ENCODE measurements at places on chromosomes 3 and 15. TPM values are rescaled to one million over a fixed set of nuclear protein-coding genes. Genes with fewer than 3 reads are reported as not detected.

DNA sequence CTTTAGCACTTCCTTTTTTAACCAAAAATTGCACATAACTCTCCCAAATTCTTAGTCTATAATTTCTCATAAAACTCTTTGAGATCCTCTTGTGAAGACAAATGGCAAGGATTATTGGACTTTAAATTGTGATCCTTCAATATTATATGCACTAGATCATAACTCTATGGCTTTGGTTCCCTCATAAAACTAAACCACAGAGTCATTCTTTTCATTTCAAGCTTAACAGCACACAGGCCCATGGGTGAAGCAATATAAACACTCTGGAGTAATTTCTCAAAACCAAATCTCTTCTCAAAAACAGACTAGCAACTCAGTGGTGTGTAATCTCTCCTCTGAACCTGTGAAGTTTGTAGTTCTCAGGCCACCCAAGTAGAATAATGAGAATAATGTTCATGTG lies 171.0 kb upstream of the NECTIN3 start:
- no peak overlapping the region for H3K4me3 ChIP-seq
- H3K4me1 ChIP-seq: no peaks in the 10 kb centered on the region
- no peaks in the 10 kb centered on the region for H3K36me3 ChIP-seq
- no peak overlapping the region for H3K27ac ChIP-seq
- H3K27me3 ChIP-seq: no peaks in the 10 kb centered on the region

DNA sequence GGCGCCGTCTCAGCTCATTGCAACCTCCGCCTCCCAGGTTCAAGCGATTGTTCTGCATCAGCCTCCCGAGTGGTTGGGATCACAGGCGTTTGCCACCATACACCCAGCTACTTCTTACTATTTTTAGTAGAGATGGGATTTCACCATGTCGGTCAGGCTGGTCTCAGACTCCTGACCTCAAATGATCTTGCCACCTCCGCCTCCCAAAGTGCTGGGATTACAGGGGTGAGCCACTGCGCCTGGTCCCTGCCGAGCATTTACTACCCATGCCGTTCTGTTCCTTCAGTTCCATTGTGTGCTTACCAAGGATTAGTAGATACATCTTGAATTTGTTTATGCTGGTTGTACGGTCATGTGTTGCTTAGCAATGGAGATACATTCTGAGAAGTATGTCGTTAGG lies 10.3 kb downstream of the CHD2 start:
- H3K27ac ChIP-seq: no peak overlapping the region
- H3K4me1 ChIP-seq: peaks cover 3% of the 10 kb centered on the region
- H3K36me3 ChIP-seq: peaks cover 66% of the 10 kb centered on the region
- no peaks in the 10 kb centered on the region for H3K27me3 ChIP-seq
- no peak for DNase-seq
- no peak overlapping the region for H3K4me3 ChIP-seq

- no peaks in the 10 kb centered on the region for H3K27me3 ChIP-seq
- no peak for DNase-seq
- H3K4me3 ChIP-seq: no peak overlapping the region
These were observed 872.4 kb downstream of the NAALADL2 start for GRCh38 chr3:175731543-175731942.

- H3K4me3 ChIP-seq: no peak overlapping the region
- H3K36me3 ChIP-seq: no peaks in the 10 kb centered on the region
- H3K27me3 ChIP-seq: no peaks in the 10 kb centered on the region
- no peak for DNase-seq
- H3K4me1 ChIP-seq: no peaks in the 10 kb centered on the region
- no peak overlapping the region for H3K27ac ChIP-seq
These were observed 417.4 kb upstream of the MDFIC2 start for GRCh38 chr3:70729845-70730244.

- H3K4me3 ChIP-seq: no peak overlapping the region
- no peaks in the 10 kb centered on the region for H3K36me3 ChIP-seq
- no peak overlapping the region for H3K27ac ChIP-seq
These were observed 806.7 kb upstream of the EPHA6 start for GRCh38 chr3:96007650-96008195.

- H3K36me3 ChIP-seq: peaks cover 4% of the 10 kb centered on the region
- no peak for DNase-seq
- no peaks in the 10 kb centered on the region for H3K27me3 ChIP-seq
- H3K4me1 ChIP-seq: peaks cover 7% of the 10 kb centered on the region
- no peak overlapping the region for H3K4me3 ChIP-seq
- H3K27ac ChIP-seq: no peak overlapping the region
These were observed 26.2 kb downstream of the EFCAB12 start for GRCh38 chr3:129402210-129402609.

DNA sequence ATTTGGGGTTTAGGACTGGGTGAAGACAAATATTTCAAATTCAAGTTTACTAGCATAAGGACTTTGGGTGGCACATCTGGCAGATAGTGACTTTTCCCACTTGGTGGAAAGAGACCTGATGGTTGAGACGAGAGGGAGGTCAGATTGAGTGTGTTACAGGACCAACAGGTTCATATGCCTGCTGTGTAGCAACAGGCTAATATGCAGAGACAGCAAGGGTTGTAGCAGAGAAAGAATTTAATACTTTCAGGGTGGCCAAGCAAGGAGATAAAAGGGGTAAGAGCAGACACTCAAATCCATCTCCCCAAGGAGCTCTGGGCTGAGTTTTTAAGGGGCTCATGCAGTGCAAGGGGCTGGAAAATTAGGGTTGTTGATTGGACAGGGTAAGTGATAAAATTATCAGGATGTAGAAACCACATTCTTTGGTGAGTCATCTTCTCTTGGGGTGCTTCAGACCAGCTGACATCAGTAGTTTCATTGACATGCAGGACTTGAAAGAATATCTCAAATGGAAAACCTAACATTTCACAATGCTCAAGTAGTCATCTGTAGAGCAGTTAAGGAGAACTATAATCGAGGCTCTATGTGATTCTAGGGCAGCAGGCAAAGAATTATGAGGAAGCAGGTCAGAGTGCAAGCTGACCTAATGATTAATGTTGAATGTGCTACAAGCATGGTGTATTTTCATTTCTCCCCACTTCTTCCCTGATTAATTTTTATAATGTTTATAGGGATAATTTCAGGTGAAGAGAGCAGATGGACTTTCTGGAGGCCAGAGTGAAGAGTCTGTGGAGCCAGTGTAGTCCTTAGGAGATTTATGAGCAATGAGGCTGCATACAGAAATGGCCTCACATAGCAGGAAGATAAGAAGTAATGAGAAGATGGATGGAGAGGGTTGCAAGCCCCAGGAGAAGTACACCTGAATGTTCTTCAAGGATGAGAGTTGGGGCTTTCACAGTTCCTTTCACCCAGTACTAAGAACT lies 13.7 kb downstream of the FOXB1 start:
- no peak overlapping the region for H3K4me3 ChIP-seq
- no peak for DNase-seq
- no peaks in the 10 kb centered on the region for H3K36me3 ChIP-seq
- no peaks in the 10 kb centered on the region for H3K4me1 ChIP-seq
- H3K27ac ChIP-seq: no peak overlapping the region

DNA sequence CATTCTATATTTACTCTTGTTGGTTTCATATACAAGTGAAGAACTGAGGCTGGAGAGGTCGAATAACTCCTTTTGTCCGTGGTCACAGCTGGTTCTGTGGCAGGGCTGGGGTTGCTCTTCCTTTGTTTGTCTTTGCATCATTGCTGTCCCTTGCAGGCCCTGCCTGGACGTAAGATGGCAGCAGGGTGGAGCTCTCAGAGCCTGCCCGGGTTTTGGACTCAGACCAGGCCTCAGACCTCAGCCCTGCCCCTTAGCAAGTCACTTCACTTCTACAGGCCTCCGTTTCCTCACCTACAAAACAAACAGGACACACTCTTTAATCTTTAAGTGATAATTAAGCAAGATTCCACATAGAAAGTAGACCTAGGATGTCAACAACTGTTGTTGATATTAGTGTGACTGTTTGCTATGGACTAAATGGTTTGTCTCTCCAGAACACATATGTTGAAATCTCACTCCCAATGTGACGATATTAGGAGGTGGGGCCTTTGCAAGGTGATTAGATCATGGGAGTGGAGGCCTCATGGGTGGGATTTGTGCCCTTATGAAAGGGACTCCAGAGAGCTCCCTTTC lies 65.6 kb upstream of the PLXNA1 start:
- DNase-seq: no peak
- peaks cover 14% of the 10 kb centered on the region for H3K4me1 ChIP-seq
- H3K27me3 ChIP-seq: no peaks in the 10 kb centered on the region
- peak overlapping the region; percentile 66 for H3K27ac ChIP-seq
- H3K36me3 ChIP-seq: no peaks in the 10 kb centered on the region

- H3K36me3 ChIP-seq: peaks cover 4% of the 10 kb centered on the region
- H3K4me1 ChIP-seq: no peaks in the 10 kb centered on the region
- no peak overlapping the region for H3K4me3 ChIP-seq
- no peak overlapping the region for H3K27ac ChIP-seq
- DNase-seq: peak; percentile 15
- no peaks in the 10 kb centered on the region for H3K27me3 ChIP-seq
These were observed 37.7 kb downstream of the MCCC1 start for GRCh38 chr3:183061391-183062172.

GRCh38 chr15:71153823-71154524 lies 38.7 kb downstream of the THSD4 start:
- no peaks in the 10 kb centered on the region for H3K36me3 ChIP-seq
- H3K27ac ChIP-seq: no peak overlapping the region
- no peaks in the 10 kb centered on the region for H3K4me1 ChIP-seq
- no peaks in the 10 kb centered on the region for H3K27me3 ChIP-seq

GRCh38 chr3:158488670-158489069 lies 82.3 kb upstream of the MLF1 start:
- no peaks in the 10 kb centered on the region for H3K36me3 ChIP-seq
- peaks cover 8% of the 10 kb centered on the region for H3K4me1 ChIP-seq
- H3K27me3 ChIP-seq: no peaks in the 10 kb centered on the region

ZNF660 gene
- 0.13 TPM for total RNA-seq

GNAT1 gene
- total RNA-seq: not detected

LRCH3 gene
- total RNA-seq: 28.6 TPM

ERICH6 gene
- not detected for total RNA-seq

CD96 gene
- 0.78 TPM for total RNA-seq
